Activated CD4-positive, alpha-beta T cell treated with anti-CD3 and anti-CD28 coated beads for 48 hours (primary cell): ENCODE measurements at places on chromosomes 5 and 9.

DNA sequence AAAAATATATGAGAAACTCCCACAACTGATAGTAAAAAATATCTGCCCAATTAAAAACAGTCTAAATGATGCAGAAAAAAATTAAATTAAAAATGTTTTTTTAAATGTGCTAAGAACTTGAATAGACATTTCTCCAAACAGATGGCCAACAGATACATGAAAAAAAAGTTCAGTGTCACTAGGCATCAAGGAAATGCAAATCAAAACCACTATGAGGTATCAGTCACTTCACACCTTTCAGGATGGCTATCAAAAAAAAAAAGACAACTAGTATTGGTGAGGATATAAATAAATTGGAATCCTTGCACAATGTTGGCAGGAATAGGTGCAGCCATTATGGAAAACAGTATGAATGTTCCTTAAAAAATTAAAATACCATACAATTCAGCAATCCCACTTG lies 16.6 kb downstream of the ZNF131 start:
- no peak for DNase-seq

GRCh38 chr9:124272979-124273378 lies 15.2 kb downstream of the NEK6 start:
- DNase-seq, result no peak

- no peak for DNase-seq
Measured at GRCh38 chr9:123893115-123893514, 36.8 kb downstream of the DENND1A start.

GRCh38 chr9:76877961-76878360 lies 28.0 kb downstream of the PRUNE2 start:
- DNase-seq, result no peak

DNA sequence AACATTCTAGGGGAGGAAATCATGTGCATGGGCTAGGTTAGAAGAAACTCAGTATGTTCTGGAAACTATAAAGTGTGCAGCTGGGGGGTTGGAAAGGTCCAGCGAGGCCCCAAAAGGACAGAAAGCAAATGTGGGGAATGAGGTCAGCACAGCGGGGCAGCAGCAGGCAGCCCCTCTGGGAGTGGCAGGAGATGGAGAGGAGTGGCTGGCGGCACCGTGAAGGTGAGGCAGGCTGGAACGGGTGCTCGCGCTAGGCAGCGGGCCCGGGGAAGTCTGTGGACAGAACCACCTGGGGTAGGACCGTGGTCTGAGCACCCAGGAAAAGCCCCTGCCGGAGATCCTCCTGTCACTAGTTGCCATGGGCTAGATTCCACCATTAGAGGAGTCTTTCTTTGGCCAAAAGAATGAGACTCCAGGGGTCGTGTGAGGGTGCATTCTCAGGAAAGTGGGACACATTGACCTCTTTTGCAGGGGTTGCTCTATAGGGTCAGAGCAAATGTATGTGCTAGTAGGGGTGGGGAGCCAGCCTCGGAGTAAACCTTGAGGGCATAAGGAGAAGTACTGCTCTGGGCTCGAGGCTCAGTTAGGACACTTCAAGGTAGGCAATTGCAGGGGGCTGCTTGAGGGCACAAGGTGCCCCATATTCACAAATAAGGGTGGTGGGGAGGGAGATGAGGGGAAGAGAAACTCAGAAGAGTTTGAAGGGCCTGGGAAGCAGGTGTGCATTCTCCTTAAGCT lies 61.2 kb downstream of the IL6ST start:
- DNase-seq, result no peak

DNA sequence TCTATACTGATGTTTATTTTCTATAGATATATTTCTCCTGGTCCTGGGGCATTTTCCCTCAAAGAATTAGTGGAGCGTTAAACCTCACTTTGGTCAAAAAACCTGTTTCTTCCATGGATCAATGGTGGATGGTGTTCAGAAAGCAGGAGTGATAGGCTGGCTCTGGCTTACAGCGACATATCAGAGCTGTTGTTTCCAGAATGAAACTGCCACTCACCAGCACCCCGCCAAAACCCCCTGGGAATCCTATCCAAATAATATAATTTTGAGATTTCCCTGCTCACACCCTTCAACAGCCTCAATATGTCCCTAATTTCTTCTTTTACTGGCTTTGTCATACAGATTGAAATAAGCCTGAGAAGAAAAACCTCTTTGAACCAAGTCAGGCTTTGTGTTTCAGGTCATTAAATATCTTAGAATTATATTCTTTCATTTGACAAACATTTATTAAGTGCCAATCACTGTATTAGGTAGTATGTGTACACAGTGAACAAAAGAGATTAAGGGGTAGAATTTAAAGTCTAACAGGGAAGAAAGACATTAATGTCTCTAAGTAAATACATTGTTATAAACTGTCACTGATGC lies 144.5 kb upstream of the GPR151 start:
- no peak for DNase-seq

DNA sequence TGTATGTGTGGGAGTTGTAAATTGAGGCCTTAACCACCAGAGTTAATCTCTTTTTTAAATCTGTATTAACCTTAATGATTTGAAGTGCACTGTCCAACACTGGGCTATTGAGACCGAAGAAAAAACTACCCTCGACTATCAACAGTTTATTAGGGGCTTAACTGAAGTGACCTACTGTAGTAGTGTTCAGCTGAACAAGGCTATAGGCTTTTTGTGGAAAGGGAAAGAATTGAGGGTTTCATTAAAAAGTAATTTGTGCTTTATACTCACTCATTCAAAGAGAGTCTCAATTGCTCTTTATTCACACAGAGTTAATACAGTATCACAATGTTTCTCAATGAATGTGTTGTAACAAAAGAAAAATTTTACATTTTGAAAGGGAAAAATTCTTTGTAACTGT lies 267.5 kb downstream of the SLF1 start:
- no peak for DNase-seq

GRCh38 chr5:36606036-36606427 lies 374 bp upstream of the SLC1A3 start:
- no peak for DNase-seq
